Sigmoid colon (tissue), 7 donors: ENCODE measurements at places on chromosomes 6 and 20. TPM values are rescaled to one million over a fixed set of nuclear protein-coding genes. Genes with fewer than 3 reads are reported as not detected.

DNA sequence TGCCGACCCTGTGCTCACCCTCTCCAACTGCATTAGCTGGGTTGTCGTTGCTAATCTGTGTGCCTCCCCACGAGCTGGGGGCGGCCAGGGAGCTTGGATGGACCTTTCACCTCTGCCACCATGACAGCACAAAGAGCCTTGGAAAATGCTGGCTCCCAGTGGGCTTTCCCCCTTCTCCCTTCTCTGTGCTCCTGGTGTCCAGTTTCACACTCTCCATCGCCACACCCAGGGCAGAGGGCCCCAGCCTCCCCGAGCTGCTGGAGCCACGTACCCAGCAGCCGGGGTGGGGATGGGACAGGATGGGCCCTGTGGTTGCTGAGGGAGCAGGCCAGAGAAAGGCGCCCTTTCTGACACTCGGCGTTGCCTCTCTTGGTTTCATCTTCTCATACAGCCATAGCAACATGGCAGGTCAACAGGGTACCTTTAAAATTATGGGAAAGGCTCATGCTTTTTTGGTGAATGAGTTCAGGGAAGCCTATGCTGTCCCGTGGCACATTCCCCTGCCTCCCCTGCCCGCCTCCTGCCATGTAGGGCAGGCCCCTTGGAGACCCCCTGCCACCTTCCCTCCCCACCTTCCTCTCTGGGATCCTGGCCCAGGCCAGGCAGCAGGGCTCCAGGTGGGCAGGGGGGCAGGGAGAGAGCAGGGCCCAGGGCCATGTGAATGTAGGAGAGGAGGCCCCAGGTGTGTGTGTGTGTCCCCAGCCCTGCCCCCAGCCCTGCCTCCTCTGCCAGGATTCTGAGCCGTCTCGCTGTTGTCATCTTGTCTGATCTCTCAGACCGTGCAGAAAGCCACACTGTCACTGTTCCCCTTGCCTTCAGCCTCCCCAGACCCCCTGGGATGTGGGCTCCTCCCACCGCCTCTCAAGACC lies 85.2 kb upstream of the CCDC167 start:
- no peaks in the 10 kb centered on the region for H3K27me3 ChIP-seq
- H3K27ac ChIP-seq = no peak overlapping the region
- no peak overlapping the region for H3K4me3 ChIP-seq
- DNase-seq = no peak

CEP43 gene
- 18.0 TPM for total RNA-seq

HMGCLL1 gene
- total RNA-seq = 1.2 TPM

MOG gene
- not detected for total RNA-seq

DNA sequence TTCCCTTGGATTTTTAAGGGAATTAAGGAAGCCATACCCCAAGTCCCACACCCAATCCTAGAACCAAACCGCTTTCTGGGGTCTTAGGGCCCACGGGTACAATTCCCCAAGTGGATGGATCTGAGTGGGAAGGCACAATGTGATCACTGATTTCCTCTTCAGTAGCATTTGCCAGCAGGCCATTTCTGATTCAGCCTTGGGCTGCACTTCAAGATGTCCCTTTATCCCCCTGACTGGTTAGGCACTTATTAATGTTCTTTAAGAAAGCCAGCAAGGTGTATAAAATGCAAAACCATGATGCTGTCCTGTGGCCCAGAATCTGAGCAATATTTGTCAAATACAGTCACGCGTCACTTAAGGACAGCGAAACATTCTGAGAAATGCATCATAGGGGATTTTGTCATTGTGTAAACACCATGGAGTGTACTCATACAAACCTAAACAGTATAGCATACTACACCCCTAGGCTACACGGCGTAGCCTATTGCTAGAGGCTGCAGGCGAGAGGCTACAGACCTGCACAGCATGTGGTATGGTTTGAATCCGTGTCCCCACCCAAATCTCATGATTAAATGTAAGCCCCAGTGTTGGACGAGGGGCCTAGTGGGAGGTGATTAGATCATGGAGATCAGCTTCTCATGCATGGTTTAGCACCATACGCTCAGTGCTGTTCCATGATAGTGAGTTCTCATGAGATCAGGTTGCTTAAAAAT lies 234.2 kb downstream of the NRN1 start:
- DNase-seq = no peak
- H3K36me3 ChIP-seq = no peaks in the 10 kb centered on the region
- H3K4me1 ChIP-seq = no peaks in the 10 kb centered on the region
- H3K4me3 ChIP-seq = no peak overlapping the region

- no peaks in the 10 kb centered on the region for H3K4me1 ChIP-seq
- no peak overlapping the region for H3K4me3 ChIP-seq
- H3K27me3 ChIP-seq = no peaks in the 10 kb centered on the region
- DNase-seq = no peak
- H3K36me3 ChIP-seq = no peaks in the 10 kb centered on the region
Observed at GRCh38 chr6:135105299-135105698, 50.7 kb upstream of the HBS1L start.

DNA sequence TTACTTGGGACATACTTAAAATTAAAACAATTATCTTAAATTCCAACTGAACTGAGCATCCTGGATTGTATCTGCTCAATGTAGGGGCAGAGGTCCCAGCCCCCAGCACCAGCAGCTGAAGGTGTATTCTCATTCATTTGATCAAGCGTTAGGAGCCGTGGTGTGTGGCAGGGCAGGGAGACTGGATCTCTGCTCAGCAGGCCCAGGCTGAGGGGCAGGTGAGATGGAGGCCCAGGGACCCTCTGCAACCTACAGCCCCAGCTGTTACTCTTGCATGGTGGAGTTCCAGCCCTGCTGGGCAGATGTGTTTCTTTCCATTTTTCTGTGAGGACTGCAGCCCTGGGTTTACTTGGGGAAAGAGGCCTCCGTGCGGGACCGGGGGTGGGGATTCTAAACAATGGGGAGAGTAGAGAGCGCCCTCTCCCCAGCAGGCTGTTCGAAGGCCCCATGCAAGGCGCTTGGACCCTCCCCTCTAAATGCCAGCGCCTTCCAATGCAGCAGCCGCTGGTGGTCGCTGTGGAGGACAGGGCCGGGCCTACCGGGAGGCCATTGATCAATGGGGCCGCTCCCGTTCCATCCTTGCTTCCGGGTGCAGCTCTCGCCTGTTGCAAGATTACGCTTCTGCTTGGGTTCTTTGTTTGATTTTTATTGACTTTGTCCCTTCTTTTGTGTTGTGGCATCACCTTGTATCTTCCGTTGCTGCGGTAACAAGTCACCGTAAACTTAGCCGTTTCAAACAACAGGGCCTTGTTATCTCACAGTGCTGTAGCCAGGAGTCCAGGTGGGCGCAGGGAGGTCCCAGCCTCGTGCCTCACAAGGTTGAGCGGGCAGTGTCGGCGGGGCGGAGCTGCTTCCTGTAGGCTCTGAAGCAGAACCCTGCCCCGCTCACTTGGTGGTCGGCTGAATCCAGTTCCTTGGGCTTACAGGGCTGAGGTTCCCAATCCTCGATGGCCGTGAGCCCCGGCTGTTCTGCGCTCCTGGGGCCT lies 134.8 kb upstream of the PHACTR3 start:
- no peaks in the 10 kb centered on the region for H3K36me3 ChIP-seq
- no peaks in the 10 kb centered on the region for H3K4me1 ChIP-seq

CEP162 gene
- 12.4 TPM for total RNA-seq

GRCh38 chr6:13638626-13639025 lies 23.5 kb downstream of the NOL7 start:
- peaks cover 6% of the 10 kb centered on the region for H3K36me3 ChIP-seq
- no peak overlapping the region for H3K4me3 ChIP-seq
- no peaks in the 10 kb centered on the region for H3K4me1 ChIP-seq
- H3K27me3 ChIP-seq = no peaks in the 10 kb centered on the region
- H3K27ac ChIP-seq = no peak overlapping the region
- DNase-seq = no peak

ANKEF1 gene
- 0.41 TPM for total RNA-seq

DNA sequence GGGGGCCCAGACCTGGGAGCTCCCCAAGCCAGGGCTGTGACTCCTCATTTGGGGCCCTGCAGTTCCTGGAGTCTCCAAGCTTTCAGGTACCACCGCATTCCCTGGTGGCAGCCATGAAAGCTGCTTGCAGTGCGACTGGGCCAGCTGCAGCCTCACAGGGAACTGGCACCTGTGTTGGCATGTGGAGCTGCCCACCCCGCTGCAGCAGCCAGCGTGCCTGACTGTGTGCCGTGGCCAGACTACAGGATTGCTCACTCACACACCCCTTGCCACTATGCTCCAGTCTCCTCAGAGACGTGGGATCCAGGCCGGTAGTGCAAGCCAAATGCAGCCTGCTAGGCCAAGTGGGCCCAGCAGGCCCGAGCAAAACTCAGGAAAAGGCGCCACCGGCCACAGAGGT lies 450.7 kb downstream of the COL12A1 start:
- H3K36me3 ChIP-seq = no peaks in the 10 kb centered on the region
- DNase-seq = no peak
- H3K4me1 ChIP-seq = peaks cover 7% of the 10 kb centered on the region
- no peak overlapping the region for H3K27ac ChIP-seq
- H3K27me3 ChIP-seq = no peaks in the 10 kb centered on the region

GDAP1L1 gene
- total RNA-seq = not detected
